Nucleus accumbens (tissue), 56 donors: ENCODE measurements at places on chromosomes 2 and 18.

- DNase-seq = no peak
Observed at GRCh38 chr2:7992612-7993602, 688.9 kb upstream of the ID2 start.

- no peak for DNase-seq
Observed at GRCh38 chr2:172735582-172736423, at the start of gene RAPGEF4. TSS of gene RAPGEF4 (plus strand) at chr2:172735845. CDS start at chr2:172735984, 139 bp downstream.

DNA sequence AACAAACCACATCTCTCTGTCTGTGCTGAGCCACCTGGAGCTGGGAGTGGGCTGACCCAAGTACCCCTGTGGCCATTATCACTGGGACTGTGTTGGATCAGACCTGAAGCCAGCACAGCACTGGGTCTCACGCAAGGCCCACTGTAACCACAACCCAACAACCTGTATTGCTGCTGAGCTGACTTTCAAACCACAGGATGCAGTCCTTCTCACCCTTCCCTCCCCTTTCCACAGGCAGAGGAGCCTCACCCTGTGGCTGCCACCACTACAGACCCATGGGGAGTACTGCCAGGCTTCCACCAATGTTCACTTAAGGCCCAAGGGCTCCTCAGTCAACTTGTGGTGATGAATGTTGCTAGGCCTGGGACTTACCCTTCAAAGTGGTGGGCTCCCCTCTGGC lies 135.7 kb downstream of the DIS3L2 start:
- no peak for DNase-seq

DNA sequence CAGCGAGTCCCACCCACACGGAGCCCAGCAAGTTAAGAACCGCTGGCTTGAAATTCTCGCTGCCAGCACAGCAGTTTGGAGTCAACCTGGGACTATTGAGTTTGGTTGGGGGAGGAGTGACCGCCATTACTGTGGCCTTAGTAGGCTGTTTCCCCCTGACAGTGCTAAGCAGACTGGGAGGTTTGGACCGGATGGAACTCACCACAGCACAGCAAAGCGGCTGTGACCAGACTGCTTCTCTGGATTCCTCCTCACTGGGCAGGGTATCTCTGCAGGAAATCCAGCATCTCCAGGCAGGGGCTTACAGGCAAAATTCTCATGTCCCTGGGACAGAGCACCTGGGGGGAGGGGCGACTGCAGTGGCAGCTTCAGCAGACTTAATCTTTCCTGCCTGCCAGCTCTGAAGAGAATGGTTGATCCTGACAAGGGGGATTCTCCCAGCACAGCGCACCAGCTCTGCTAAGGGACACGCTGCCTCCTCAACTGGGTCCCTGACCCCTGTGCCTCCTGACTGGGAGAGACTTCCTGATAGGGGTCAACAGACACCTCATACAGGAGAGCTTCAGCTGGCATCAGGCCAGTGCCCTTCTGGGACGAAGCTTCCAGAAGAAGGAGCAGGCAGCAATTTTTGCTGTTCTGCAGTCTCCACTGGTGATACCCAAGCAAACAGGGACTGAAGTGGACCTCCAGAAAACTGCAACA lies 425.4 kb downstream of the NYAP2 start:
- no peak for DNase-seq

DNA sequence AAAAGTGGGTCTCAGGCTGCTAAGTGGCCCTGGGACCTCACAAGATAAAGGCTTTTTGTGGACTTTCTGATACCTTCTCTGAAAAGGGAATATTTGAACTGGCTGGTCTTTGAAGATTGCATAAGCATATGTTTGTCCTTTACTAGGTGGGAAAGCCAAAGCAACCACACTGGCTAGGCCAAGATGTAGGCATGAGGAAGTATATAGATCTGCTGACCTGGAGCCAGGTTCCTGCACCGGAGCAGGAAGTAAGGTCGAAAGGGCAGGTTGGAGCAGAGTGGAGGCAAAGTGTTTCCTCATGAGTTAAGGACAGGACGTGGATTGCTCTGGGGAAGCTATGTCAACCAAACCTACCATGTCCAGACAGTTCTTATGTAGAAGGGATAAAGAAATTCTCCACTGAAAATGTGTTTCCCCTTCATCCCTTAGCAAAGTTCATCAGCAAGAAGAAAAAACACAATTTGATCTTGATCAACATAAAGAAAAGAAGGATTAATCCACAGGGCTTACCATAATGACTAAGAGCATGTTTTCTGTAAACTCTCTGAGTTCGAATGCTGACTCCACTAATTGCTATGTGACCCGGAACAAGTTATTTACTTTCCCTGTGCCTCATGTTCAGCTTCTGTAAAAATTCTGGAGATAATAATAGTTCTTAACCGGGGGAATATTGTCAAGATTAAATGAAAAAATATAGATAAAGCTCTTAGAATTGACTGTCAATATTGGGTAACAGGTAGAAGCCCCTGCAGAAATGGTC lies 156.1 kb upstream of the SRD5A2 start:
- no peak for DNase-seq

DNA sequence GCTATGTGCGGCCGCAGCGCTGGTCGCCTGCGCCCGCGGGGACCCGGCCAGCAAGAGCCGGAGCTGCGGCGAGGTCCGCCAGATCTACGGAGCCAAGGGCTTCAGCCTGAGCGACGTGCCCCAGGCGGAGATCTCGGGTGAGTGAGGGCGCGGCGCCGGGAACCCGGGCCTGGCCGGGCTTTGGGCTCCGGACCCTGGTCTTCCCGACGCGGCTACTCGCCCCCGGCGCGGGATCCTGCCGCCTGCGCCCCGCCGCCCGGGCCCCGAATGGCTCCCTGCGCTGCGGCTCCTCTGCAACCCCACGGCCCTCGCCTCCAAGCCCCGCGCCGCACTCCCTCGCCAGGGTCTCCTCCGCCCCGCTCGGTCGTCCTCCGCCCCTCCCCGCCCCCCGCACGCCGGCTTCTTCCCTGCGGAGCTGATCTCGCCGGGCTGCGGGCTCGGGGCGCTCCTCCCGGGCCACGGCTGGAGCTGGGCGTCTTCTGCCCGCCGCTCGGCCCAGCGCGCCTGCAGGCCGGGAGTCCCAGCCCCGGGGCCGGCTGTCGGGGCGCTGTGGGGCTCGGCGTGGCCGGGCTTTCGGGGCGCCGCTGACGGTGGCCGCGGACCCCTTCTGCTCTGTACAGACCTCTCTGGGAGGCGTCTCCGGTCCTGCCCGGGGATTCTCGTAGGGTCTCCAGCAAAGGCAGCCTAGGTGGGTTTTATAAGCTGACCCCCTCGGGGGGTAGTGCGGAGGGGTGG lies 652 bp downstream of the GPC1 start:
- no peak for DNase-seq

- no peak for DNase-seq
Observed at GRCh38 chr2:67918471-67918870, 144.3 kb downstream of the C1D start.
